ENCODE measurements at places on chromosomes 4 and X. TPM values are rescaled to one million over a fixed set of nuclear protein-coding genes. Genes with fewer than 3 reads are reported as not detected.

DNA sequence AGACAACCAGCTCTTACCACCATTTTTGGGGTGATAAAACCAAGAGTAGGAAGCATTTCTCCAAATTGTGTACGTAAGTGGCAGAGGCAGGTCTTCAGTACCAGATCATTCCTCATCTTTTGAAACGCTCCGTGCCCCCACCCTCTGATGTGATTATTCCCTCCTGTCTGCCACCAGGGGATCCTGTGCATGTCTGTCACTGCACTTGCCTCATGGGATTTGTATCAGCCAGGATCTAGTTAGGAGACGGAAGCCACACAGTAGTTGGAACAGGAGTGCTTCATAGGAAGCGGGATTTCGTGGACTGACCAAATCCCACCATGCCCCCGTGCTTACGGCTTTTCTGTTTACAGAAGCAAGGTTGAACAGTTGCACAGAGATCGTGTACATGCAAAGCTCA lies 75.5 kb downstream of the SHROOM2 start:
- no peak for DNase-seq
- no peak overlapping the region for H3K4me3 ChIP-seq
- no peaks in the 10 kb centered on the region for H3K27me3 ChIP-seq
- H3K36me3 ChIP-seq, result no peaks in the 10 kb centered on the region
- no peaks in the 10 kb centered on the region for H3K4me1 ChIP-seq

CCDC149 gene
- total RNA-seq, result 5.3 TPM

FGB gene
- total RNA-seq, result 0.11 TPM

- no peak overlapping the region for H3K27ac ChIP-seq
- H3K36me3 ChIP-seq, result no peaks in the 10 kb centered on the region
- H3K4me1 ChIP-seq, result no peaks in the 10 kb centered on the region
Observed at GRCh38 chrX:153473126-153473525, 2.8 kb upstream of the HAUS7 start.

DNA sequence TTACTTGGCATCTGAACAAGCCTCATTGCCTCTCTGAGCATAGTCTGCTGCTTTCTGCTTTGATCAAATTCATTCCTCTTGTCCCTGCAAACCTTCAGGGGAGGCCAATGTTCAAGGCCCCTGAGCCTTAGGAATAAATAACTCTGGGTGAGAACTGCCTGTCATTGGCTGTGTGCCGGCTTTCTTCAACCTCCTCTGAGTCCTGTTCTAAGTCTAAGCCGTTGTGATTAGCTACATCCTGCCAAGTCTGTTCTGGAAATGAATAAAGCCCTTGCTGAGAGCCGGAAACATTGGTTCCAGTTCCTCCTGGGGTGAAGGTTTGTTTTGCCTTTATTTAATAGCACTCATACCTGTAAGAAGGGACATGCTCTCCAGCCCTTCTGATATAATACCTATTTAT lies 13.8 kb downstream of the RNF4 start:
- H3K4me3 ChIP-seq, result no peak overlapping the region
- H3K36me3 ChIP-seq, result no peaks in the 10 kb centered on the region
- DNase-seq, result peak; percentile 48

- no peak overlapping the region for H3K27ac ChIP-seq
- H3K4me1 ChIP-seq, result no peaks in the 10 kb centered on the region
- H3K36me3 ChIP-seq, result no peaks in the 10 kb centered on the region
- H3K4me3 ChIP-seq, result no peak overlapping the region
- H3K27me3 ChIP-seq, result no peaks in the 10 kb centered on the region
Observed at GRCh38 chr4:78766650-78767049, 9.5 kb upstream of the BMP2K start.

MAGEA2 gene
- total RNA-seq, result not detected

PLAC8 gene
- total RNA-seq, result 2.9 TPM

MAMLD1 gene
- total RNA-seq, result 5.8 TPM

- no peak overlapping the region for H3K27ac ChIP-seq
- no peak overlapping the region for H3K4me3 ChIP-seq
- no peaks in the 10 kb centered on the region for H3K4me1 ChIP-seq
- H3K27me3 ChIP-seq, result peaks cover 3% of the 10 kb centered on the region
- no peak for DNase-seq
- H3K36me3 ChIP-seq, result no peaks in the 10 kb centered on the region
Observed at GRCh38 chrX:39802908-39803307, 294.9 kb downstream of the BCOR start.

DNA sequence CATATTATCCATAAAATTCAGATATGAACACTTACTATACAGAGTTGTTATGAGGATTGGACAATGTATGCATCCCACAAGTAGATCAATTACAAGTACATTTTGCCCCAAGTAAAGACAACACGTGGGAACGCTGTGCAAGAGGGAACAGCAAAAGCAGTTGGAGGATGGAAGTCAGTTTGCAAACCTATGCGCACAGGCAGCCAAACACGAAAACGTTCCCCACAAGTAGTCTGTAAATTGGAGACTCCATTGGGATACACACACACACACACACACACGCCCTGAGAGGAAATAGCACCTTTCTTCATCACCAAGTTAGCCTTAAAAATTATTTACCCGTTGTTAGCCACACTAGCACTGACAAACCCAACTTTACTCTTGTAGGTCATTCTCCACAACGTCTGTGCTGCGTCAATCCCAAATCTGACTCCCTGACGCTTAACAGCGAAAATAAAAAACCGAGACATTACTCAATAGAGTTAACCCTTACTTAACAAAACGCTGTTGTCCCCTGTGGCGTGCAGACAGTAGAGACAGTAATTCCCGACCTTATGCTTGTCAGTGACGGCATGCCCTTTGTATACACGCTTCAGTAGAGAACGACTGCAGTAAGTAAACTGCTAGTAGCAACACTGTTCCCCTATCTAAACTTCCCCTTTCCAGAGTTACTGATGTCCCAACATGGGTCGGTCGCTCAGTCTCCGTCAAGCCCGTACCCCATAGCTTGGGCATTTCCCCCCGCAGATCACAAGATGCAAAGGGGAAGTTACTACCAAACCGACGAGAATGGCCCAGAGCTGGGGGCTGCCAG lies 730 bp downstream of the MANBA start:
- H3K27me3 ChIP-seq, result no peaks in the 10 kb centered on the region
- H3K27ac ChIP-seq, result peak overlapping the region; percentile 87
- peak overlapping the region; percentile 95 for H3K4me3 ChIP-seq
- no peaks in the 10 kb centered on the region for H3K36me3 ChIP-seq
- DNase-seq, result peak; percentile 29

DNA sequence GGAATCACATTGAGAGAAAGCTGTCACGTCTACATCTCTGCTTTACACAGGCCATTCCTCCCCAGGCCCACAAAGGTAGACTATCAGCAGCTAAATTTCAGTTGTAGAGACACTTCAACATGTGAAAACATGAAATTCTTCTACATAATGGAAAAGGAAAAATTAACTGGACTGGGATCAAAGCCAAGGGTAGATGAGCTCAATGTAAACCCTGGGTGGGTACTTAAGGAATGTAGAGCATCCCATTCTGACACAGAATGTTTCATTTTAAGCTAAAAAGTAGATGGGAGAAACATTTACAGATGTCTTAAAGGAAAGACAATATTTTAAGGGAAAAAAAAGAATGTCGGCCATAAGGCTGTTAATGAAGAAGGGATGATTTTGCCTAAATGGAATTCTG lies 51.3 kb upstream of the NPNT start:
- no peaks in the 10 kb centered on the region for H3K4me1 ChIP-seq
- H3K36me3 ChIP-seq, result no peaks in the 10 kb centered on the region
- H3K4me3 ChIP-seq, result no peak overlapping the region
- no peaks in the 10 kb centered on the region for H3K27me3 ChIP-seq
- DNase-seq, result no peak
- no peak overlapping the region for H3K27ac ChIP-seq

SPANXN3 gene
- not detected for total RNA-seq

DNA sequence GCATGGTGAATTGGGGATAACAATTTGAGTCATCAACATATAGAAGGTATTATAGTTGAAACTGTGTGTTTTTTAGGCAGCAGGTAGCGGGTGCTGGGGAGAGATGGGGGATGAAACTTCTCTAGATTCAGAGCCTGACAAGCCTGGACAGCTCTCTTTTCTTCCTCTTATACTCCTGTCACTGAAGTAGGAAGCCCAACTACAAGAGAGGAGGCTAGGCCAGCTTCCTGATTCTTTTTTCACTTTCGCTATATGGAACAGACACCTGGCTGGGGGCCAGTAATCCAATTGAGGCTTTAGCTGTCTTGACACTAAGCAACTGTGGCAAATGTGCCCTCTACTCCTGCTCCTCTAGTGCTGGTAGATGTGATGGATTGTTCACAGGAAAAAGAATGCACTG lies 69.2 kb downstream of the PHKA1 start:
- H3K27ac ChIP-seq, result no peak overlapping the region
- no peaks in the 10 kb centered on the region for H3K36me3 ChIP-seq
- no peak for DNase-seq
- H3K4me1 ChIP-seq, result no peaks in the 10 kb centered on the region
- H3K27me3 ChIP-seq, result no peaks in the 10 kb centered on the region
- no peak overlapping the region for H3K4me3 ChIP-seq

DNA sequence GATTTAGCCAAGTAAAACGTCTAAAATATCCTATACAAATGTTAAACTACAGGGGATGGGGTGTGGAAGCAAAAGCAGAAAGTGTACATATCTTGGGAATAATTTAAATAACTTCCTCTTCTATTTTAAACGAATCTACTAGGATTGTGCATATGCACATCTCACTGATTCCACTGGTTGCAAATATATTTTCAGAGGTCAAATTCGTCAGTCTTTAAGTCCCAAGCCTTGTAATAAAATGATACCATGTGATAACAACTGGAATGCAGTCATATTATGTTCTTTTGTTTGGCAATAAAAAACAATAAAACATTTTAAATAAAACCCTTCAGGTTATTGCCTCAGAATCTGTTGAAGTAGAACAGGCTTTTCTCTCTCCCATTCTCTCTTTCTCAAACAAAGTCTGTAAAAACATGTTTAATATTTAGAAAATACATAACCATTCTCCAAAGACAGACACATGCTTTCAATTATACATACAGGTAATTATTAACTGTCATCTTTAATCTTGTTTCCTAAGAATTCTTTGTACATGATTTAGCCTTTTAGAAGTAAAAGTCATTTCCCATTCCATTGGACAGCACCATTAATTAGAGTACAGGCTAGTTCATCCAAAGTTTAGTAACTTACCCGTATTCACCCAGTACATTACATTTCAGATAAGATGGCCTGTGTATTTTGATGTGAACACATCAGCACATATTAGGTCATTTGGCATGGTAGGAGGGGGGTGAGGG lies 421.1 kb downstream of the PCDH7 start:
- H3K27me3 ChIP-seq, result no peaks in the 10 kb centered on the region
- no peaks in the 10 kb centered on the region for H3K36me3 ChIP-seq
- H3K27ac ChIP-seq, result no peak overlapping the region
- H3K4me3 ChIP-seq, result no peak overlapping the region

DNA sequence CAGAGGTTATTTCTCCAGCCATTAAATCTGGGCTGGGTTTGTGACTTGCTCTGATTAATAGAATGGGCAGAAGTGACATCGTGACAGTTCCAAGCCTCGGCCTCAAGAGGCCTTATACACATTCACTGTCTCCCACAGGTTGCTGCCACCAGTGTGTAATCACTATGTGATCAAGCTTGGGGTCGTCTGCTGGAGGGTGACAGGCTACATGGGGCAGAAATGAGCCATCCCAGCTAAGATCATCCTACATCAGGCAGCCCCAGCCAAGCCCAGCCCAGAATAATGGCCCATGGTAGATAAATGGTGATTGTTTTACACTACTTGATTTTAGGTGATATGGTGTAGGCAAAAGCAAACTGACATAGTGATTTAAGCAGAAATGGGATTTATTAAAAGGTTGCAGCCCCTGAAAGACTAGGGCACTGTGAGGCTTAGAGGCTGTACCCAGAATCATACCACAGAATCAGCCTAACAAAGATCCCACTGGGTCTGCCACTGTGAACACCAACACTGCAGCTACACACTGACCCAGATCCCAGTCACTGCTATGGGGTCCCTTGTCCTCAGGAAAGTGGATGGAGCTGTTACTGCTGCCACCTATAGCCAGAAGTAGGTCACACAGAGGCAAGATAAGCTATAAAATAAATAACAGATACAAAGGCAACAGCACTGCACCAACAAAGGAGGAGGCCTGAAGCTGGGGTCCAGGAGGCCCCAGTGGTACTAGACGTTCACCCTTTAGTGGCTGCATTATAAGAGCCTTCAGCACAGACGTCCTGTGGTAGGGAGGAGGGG lies 159.6 kb upstream of the RBPJ start:
- no peak overlapping the region for H3K4me3 ChIP-seq
- H3K4me1 ChIP-seq, result no peaks in the 10 kb centered on the region
- no peak overlapping the region for H3K27ac ChIP-seq
- no peaks in the 10 kb centered on the region for H3K27me3 ChIP-seq
- H3K36me3 ChIP-seq, result no peaks in the 10 kb centered on the region
- no peak for DNase-seq

GRCh38 chrX:121151293-121151692 lies 103.9 kb downstream of the GLUD2 start:
- H3K4me3 ChIP-seq, result no peak overlapping the region
- no peak overlapping the region for H3K27ac ChIP-seq
- no peaks in the 10 kb centered on the region for H3K27me3 ChIP-seq
- no peaks in the 10 kb centered on the region for H3K36me3 ChIP-seq
- H3K4me1 ChIP-seq, result no peaks in the 10 kb centered on the region

- DNase-seq, result no peak
- no peaks in the 10 kb centered on the region for H3K36me3 ChIP-seq
- no peaks in the 10 kb centered on the region for H3K4me1 ChIP-seq
- peaks cover 16% of the 10 kb centered on the region for H3K27me3 ChIP-seq
Observed at GRCh38 chrX:15128861-15129260, 141.0 kb downstream of the ASB9 start.

SLIT2 gene
- 57.1 TPM for total RNA-seq

DNA sequence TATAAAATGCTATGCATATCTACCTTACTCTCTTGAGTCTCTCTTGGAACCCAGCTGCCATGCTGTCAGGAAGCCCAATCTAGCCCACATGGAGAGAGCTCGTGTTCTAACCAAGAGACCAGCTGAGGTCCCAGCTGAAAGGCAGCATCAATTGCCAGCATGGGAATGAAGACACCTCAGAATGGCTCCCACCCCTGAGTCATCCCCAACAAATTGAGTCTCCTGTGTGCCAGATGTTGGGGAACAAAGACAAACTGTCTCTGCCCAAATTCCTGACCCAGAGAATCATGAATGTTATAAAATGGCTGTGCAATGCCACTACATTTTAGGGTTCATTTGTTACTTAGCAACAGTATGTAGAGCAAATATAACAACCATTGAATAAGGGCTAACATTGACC lies 105.2 kb upstream of the STX18 start:
- no peaks in the 10 kb centered on the region for H3K27me3 ChIP-seq
- no peaks in the 10 kb centered on the region for H3K36me3 ChIP-seq
- H3K4me3 ChIP-seq, result no peak overlapping the region
- H3K4me1 ChIP-seq, result no peaks in the 10 kb centered on the region
